ENCODE measurements at places on chromosomes 5 and 9.

- no peak for DNase-seq
Measured at GRCh38 chr5:22887566-22887965, 34.4 kb upstream of the CDH12 start.

DNA sequence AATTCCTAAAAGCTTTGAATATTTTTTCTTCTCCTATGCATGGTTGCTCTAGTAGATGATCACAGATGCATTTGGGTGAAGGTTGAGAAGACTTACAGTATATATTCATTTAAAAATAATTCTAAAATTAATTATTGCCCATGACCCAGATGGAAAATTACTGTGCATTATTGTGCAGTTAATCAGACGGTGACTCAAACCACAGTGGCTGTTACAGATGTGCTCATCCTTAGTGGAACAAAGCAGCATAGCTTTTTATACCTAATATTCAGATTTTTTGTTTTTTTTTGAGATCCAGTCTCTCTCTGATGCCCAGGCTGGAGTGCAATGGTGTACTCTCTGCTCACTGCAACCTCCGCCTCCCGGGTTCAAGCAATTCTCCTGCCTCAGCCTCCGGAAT is 10.7 kb downstream of the OR2V1 start:
- no peak for DNase-seq

GRCh38 chr9:16870596-16871335 is at the start of gene BNC2:
Gene BNC2 (minus strand): TSS chr9:16870670. CDS start chr9:16870648, 22 bp downstream.
- no peak for DNase-seq

- DNase-seq, result no peak
Measured at GRCh38 chr9:85522459-85523092, 219.2 kb downstream of the AGTPBP1 start.

GRCh38 chr5:154721481-154722058 is 33.6 kb upstream of the LARP1 start:
- no peak for DNase-seq

GRCh38 chr5:141881886-141882285 is 3.7 kb upstream of the PCDH1 start:
- DNase-seq, result no peak

- DNase-seq, result no peak
Measured at GRCh38 chr5:37792975-37793631, 46.7 kb downstream of the GDNF start.

- no peak for DNase-seq
Measured at GRCh38 chr9:91802391-91802790, 147.6 kb downstream of the ROR2 start.

DNA sequence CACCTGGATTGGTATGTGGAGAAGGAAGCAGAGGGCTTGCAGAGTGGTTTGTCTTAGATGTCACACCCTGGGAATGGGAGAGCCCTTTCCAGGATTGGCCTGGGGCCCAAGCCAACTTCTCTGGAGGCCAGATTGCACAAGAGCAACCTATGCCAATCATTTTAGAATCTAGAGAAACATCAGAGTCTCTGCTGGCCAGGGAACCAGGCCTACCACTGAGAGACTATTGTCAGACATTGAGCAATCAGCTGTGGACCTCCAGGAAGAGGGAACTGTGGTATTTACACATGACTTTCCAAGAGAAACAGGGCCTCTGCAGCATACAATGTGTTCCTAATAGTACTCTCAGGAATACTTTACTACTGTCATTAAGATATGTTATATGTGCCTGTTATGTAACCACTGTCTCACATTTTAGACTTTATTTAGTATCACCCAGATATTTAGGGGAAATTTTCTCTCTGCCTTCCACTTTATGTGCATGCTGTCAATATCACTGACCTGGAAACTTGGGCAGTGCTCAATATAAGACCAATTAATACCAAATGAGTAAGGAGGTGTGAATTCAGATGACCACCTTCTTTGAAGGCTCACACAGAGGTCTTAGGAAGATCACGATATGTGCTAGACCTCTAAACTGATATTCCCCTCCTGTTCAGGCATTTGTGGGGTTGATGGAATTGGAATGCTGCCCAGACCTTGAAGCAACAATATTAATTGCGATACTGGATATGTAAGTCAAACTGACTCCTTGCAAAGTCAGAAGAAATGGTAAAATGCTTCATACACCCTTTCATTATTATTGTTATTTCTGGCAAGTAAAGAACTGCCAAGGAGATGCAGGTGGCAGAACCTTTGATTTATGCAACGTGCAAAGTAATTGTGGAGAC is 20.5 kb upstream of the CCL28 start:
- no peak for DNase-seq

DNA sequence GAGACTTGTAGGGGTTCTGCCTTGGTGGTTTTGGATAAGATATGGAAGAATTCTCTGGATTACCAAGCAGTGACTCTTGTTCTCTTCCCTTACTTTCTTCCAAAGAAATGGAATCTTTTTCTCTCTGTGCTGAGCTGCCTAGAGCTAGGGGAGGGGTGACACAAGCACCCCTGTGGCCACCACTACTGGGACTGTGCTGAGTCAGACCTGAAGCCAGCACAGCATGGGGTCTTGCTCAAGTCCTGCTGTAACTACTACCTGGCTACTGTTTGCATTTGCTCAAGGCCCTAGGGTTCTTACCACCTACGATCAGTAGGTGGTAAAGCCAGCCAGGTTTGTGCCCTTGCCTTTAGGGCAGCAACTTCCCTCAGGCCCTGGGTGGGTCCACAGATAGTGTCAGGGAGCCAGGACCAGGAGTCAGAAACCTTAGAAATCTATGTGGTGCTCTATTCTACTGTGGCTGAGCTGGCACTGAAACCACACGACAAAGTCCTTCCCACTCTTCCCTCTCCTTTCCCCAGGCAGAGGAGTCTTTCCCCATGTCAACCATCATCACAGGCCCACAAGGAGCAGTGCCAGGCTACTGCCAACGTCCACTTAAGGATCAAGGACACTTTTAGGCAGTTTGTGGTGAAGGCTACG is 53.8 kb downstream of the SREK1 start:
- no peak for DNase-seq

DNA sequence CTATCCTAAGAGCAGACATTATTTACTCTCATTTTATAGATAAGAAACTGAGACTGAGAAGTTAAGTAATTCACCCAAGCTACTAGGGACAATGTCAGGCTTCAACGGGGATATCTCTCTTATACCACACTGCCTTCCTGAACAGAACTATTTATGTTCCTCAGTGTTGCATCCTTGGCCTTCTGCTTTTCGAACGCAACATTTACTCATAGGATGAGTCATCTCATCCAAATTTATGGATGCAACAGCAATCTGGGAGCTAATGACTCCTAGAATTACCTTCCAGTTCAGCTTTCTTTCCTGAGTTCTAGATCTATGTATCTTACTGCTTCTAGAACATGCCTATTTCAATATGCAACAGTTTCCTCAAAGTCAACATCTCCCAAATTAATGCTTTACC is 103.6 kb upstream of the PAM start:
- DNase-seq, result no peak
